ENCODE measurements at places on chromosomes 5 and 9.

DNA sequence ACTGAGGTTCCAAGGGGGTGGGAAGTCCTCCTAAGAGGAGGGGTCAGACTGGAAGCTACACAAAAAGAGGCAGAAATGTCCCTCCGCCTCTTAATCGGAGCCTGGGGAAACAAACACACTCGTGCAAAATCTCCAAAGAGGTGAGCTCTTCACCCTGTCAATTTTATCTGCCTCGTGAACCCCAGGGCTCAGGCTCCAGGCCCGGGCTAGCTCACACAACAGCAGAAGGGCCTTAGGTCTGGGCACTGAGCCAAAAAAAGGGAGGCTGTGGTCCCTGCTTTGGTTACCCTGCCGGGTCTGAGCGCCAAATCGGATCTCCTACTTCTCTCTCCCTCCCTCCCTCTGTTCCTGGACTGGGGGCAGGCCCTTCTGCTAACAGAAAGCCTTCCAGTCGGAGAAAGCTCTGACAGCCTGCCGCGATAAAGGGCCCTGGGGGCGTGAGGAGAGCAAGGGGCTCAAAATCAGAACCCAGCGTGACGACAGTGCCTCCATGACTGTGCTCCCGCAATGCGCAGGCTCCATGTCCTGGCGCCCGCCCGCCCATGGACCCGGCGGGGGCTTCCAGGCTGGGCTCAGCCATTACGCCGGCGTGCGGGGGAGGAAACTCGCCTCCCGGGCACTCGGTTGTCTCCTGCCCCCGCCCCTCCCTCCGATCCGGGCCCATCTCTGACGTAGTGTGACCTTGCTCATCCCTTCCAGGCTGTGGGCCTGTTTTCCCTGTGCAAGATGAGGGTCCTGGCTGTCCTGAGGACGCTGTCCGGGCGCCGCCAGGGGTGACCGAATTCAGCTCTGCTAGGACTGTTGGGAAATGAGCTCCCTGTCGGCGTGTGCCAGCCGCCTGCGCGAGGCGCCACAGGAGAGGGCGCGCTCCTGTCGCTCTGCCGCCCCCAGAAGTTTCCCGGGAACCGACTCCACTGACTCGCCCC lies 865 bp upstream of the SLC22A4 start:
- DNase-seq, result peak; percentile 95

DNA sequence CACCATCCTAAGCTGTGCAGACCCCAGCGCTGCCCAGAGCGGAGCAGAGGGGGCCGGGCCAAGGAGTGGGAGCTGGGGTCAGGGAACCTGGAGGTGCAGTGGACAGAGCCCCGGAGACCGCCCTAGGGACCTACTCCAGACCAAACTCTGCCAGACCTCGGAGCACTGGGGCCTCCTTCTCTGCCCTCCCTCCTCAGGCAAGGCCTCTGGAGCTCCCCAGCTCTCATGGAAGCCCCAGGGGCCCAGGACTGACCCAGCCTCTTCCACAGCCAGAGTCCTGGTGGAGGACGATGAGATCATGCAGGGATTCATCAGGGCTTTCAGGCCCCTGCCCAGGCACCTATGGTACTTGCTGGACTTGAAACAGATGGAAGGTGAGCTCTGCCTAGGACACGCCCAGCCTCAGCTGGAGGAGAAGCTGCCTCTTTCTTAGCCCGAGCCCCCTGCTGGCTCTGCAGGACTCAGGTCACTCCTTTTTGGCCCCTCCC lies 3.6 kb downstream of the PAEP start:
- DNase-seq, result no peak

GRCh38 chr5:53411388-53411787 lies 69.0 kb upstream of the FST start:
- no peak for DNase-seq

- DNase-seq, result no peak
Observed at GRCh38 chr5:179880848-179881590, 22.4 kb upstream of the MRNIP start.

DNA sequence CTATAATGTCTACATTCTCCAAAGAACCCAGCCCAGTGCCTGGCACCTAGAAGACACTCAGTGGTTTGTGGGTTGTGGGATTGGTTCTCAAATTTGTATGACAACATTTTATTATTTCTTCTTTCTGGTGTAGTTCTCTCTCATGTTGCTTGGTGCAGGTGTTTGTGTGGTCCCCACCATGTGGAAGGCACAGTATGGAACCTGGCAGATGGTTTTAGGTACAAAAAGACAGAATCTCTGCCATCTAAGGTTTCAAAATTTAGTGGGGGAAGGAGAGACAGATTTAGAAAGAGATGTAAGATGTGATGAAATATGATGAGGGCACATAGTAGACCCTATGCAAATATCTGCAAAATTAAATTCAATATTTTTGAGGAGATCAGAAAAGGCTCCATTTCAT lies 323.8 kb downstream of the CDK5RAP2 start:
- DNase-seq, result no peak

DNA sequence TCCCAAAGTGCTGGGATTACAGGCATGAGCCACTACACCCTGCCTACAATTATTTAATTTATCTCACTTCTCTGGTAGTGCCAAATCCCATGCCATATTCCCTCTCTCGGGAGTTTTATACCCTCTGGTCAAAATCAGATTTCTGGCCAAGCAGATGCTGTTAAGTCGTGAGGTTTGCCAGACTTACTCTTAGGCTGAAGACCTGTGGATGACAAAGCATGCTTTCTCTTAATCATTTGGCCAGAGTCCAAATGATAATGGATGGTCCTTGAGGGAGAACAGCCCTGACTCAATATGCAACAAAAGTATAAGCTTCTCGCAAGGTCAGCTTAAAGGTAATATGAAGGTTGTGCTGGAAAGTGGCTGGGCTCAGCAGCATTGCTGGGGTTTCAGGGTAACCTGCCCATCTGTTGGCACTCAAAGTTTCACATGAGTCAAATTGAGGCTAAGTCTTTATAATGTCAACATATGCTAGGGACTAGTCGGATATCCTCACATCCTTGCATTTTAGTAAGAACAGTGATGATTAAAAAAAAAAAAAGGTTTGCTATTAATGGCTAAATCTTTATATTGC lies 280.1 kb downstream of the KIF4B start:
- DNase-seq, result no peak

GRCh38 chr5:171521219-171521633 lies 101.8 kb downstream of the FGF18 start:
- peak; percentile 49 for DNase-seq

- DNase-seq, result no peak
Observed at GRCh38 chr5:168136340-168136739, 155.1 kb upstream of the WWC1 start.

DNA sequence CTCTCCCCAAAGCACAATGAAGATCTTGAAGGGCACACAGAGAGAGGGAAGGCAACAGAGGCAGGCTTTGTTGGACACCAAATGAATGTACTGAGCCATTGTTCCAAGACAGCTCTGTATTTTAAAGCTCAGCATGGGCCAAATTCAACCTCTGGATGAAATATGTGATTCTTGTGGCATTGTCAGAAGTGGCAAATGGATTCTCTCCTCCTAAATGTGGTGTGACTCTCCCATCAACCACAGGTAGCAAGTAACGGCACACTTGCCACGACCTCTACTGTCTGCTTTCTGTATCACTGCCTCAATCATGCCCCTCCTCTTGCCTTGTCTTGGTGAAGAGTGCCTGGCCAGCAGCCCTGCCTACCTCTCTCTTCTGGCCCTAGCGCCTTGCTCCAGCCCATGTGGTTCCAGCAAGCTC lies 6.1 kb upstream of the MOB3B start:
- no peak for DNase-seq

DNA sequence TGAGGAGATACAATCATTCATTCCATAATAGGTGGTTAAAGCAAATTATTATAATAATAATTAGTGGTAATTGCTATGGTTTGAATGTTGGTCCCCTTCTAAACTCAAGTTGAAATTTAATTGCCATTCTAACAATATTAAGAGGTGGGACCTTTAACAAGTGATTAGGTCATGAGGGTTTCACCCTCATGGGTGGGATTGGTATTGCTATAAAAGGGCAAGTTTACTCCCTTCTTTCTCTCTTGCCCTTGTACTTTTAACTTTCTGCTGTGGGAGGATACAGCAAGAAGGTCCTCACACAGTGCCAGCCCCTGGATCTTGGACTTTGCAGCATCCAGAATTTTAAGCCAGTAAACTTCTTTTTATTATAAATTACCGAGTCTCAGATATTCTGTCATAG lies 101.9 kb upstream of the PARP8 start:
- no peak for DNase-seq

DNA sequence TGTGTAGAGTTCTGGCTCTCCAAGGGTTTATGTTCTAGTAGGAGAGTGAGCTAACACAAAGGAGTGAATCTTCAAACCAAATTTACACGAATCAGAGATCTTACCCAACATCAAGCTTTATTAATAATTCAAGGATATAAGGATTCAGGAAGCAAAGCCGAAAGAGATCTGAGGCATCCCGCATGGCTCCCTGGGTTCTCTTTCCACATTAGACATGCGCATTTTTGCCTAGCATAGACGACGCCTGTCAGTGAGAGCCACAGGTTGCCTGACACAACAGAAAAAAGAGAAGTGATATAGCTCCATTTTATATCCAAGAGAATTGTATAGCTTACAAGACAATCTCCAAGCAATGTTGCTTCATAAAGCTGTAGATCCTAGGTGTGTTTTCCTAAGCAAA lies 52.6 kb downstream of the ESM1 start:
- DNase-seq, result no peak

GRCh38 chr9:121855476-121855875 lies 204.0 kb downstream of the DAB2IP start:
- DNase-seq, result no peak

- no peak for DNase-seq
Observed at GRCh38 chr5:13510616-13511015, 433.9 kb downstream of the DNAH5 start.

DNA sequence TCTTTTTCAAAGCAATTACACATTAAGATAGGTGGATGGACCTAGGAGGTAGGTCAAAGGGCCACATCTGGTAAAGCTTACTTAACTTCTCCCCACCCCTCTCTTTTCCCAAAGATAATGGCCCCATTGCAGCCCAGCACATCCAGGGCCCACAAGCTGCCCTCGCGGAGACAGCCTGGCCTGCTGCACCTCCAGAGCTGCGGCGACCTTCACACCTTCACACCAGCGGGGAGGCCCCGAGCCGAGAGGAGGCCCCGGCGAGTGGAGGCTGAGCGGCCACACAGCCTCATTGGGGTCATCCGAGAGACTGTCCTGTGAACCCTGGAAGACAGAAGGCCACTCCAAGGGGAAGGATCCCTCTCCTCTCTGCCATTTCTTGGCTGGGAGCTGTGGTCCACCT lies 66.5 kb downstream of the ENTREP1 start:
- DNase-seq, result no peak

GRCh38 chr5:95959888-95960666 lies 1.6 kb downstream of the ELL2 start:
- peak; percentile 77 for DNase-seq

GRCh38 chr9:113361304-113362018 lies 12.1 kb downstream of the BSPRY start:
- DNase-seq, result no peak

DNA sequence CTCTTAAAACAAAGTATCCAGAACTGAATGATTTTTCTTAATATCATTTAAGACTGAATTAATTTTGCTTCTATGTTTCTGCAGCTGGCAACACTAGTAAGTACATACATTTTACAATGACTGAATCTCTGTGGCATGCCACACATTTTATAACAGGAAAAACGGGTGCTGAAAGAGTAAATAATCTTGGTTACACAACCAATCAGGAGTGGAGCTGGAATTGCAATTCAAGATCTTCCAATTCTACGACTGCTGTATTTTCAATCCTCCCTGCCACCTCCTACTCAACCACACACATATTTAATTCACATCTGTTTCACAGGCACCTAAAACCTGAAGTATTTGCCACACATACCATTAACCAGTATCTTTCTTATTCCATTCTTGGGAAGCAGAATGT lies 52.7 kb upstream of the NR5A1 start:
- peak; percentile 31 for DNase-seq

GRCh38 chr9:109014608-109015280 lies 1.4 kb upstream of the CTNNAL1 start:
- no peak for DNase-seq

DNA sequence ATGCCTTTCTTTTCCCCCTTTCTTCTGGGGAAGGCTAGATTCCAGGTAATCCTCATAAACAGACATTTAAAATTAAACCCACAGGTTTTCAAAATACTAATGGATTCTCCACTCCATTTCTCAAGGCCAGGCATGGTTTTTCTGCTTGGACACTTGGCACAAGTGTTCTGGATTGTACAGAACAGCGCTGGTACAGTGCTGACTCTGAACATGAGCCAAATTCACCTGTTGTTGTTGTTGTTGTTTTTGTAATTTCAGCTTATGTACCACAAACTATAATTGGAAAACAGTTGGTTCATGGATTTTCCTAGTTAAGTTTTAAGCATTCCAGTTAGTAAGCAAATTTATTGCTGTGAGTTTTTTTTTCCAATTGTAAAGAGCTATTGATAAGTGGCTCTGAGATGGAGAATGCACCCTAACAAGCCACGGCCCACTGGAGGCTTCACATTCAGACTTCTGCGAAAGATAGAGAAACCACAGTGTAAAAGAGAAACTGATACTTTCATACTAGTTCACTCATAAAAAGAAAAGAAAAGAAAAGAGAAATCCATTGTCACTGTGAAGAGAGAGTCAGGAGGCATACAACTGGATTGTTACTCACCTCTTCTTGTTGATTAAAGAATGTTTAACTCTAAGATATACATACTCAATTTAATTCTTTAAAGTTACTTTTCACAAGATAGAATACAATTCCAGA lies 16.2 kb upstream of the ITGA1 start:
- DNase-seq, result no peak

DNA sequence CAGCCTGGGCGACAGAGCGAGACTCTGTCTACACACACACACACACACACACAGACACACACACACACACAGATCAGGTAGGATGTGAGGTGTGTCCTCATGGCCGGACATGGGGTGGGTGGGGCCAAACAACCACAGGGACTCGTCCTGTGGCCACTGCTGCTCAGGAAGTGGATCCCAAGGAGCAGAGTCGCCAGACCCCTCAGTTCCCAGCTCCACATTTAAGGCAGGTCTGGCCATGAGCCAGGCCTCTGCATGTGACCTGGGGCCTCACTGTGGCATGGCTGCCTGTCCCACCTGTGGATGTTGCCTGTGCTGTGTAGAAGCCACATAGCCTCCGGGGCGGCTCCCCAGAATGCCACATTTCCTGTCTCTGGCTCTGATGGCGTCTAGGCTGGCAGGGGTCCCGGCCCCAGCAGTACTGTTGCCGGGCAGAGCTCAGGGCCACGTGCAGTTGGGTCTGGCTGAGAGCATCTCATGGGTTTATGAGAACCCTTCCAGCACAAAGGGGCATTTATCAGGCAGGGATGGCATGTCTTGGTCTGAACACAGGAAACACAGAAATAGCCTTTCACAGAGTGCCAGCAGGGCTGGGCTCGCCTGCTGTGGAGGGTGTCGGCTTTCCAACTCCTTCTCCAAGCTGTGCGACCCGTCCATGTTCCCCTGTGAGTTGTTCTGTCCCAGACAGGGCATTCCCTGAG lies 9.9 kb upstream of the NINJ1 start:
- no peak for DNase-seq
